ENCODE measurements at places on chromosomes 13 and 19.

- peak; percentile 42 for ATAC-seq
Observed at GRCh38 chr19:511101-511851, 4.0 kb downstream of the TPGS1 start.

DNA sequence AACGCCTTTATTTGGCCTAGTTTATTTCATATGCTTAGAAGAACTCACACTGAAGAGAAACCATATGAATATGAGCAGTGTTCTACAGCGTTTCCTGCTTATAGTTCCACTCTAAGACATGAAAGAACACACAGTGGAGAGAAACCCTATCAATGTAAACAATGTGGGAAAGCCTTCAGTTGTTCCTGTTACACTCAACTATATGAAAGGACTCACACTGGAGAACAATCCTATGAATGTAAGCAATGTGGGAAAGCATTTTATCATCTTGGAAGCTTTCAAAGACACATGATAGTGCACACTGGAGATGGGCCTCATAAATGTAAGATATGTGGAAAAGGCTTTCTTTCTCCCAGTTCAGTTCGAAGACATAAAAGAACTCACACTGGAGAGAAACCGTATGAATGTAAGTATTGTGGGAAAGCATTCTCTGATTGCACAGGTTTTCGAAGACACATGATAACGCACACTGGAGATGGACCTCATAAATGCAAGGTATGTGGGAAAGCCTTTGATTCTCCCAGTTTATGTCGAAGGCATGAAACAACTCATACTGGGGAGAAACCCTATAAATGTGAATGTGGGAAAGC, 13.7 kb downstream of the ZNF441 start:
- no peak for ATAC-seq

GRCh38 chr19:3220576-3220975, 3.9 kb upstream of the CELF5 start:
- no peak for ATAC-seq

- no peak for ATAC-seq
Observed at GRCh38 chr13:51839711-51840540, 5.1 kb downstream of the TMEM272 start.

- ATAC-seq: no peak
Observed at GRCh38 chr19:40464059-40465024, 1.2 kb downstream of the BLVRB start.

DNA sequence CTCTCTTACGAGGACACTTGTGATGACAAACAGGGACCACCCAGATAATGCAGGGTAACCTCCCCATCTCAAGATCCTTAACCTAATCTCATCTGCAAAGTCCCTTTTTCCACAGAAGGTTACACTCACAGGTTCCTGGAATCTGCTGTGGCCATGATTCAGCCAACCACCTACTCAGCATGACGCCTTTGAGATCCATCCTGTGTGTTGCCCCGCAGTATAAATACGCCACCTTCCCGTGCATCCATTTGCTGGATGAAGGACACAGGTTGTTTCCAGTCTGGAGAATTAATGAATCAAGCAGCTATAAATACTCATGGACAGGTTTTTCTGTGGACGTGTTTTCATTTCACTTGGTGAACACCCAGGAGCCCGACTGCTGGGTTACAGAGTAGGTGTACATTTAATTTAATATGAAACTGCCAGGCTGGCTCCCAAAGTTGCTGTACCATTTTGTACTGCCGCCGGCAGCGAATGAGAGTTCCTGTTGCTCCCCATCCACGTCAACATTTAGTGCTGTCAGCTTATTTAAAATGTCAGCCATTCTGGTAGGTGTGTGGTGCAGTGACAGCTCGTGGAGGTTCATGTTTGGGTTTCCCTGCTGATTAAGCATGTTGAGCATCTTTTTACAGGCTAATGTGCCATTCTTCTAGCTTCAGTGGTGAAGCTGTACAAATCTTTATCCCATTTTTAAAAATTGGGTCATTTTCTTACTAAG, 40.2 kb downstream of the ELL start:
- no peak for ATAC-seq

DNA sequence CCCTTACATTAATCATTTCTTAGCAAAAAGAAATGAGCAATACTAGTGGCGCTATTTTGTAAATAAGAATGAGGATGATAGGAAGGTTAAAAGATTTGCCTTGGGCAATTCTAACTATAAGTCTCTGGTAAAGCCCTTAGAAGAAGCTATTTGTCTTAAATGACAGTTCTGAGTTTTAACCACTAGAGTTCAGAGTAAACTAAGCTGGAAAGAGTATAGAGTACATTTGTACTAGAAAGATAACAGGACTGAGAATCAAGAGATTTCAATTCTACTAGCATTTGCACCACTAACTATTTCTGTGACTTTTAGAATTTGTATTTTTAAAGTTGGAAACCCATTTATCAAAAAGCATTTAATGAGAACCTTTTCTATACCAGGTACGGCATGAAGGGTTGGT, 750.3 kb downstream of the OLFM4 start:
- ATAC-seq: no peak

DNA sequence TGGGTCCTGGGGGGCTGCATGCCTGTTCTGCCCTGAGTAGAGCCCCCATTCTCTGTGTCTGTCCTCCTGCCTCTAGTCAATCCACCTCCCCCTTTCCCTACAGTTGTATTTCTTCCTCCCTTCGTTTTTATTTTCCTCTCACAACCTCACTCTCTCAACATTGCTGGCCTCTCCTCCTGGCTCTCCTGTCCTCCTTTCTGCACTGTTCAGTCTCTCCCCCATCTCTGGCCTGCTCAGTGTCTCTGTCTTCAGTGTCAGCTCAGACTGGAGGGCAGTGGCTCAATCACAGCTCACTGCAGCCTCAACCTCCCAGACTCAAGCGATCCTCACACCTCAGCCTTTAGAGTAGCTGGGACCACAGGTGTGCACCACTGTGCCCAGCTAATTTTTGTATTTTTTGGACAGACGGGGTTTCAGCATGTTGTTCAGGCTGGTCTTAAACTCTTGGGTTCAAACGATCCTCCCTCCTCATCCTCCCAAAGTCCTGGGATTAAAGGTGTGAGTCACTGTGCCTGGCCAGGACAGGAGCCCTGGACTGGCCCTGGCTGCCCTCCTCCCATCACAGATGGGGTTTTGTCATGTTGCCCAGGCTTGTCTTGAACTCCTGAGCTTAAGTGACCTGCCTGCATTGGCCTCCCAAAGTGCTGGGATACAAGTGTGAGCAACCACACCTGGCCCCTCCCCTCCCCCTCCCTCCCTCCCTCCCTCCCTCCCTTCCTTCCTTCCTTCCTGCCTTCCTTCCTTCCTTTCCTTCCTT, 32.0 kb upstream of the IGFL1 start:
- ATAC-seq: no peak

GRCh38 chr19:48373567-48373966, 9.4 kb downstream of the SYNGR4 start:
- ATAC-seq: no peak
